ENCODE measurements at places on chromosomes 7 and 10.

DNA sequence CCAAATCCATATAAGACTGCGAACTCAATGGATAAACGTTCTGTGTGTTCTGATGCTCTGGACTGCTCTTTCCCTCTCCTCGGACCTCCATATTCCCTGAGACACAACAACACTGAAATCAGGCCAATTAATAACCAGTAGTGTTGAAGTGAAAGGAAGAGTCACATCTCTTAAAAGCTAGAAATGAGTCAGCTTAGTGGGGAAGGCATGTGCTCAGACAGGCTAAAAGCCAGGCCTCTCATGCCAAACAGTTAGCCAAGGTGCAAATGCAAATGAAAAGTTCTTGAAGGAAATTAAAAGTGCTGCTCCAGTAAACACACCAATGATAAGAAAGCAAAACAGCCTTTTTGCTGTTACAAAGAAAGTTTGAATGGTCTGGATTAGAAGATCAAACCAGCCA is 29.3 kb downstream of the TNS3 start:
- DNase-seq = no peak

GRCh38 chr7:139571651-139572050 is 48.2 kb downstream of the CLEC2L start:
- DNase-seq = no peak

DNA sequence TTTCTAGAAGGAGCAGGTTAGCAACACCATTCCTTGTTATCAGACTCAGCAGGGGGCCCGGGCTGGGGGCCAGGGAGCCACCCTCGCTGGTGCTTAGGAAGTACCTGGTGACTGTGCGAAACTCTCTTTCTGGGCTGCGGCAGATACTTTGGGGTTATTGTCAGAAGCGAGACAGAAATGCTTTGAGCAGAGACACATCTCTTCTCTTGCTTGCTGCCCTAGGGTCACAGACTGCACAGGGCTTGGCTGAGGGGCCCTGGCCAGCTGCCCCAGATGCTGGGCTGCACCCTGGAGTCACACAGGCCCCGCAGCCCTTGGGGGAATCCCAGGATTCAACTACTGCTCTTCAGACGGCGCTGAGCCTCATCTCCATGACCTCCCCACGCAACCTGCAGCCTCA is 91.9 kb downstream of the WDFY4 start:
- no peak for DNase-seq

GRCh38 chr10:70587045-70587658 is 15.4 kb downstream of the PRF1 start:
- DNase-seq = no peak

- DNase-seq = no peak
Observed at GRCh38 chr7:127831318-127832219, 179.6 kb downstream of the SND1 start.

- DNase-seq = no peak
Observed at GRCh38 chr10:88852327-88852726, 683 bp upstream of the ANKRD22 start.
